Glomerular endothelial cell (primary cell): ENCODE measurements at places on chromosomes 3 and 15. TPM values are rescaled to one million over a fixed set of nuclear protein-coding genes. Genes with fewer than 3 reads are reported as not detected.

DNA sequence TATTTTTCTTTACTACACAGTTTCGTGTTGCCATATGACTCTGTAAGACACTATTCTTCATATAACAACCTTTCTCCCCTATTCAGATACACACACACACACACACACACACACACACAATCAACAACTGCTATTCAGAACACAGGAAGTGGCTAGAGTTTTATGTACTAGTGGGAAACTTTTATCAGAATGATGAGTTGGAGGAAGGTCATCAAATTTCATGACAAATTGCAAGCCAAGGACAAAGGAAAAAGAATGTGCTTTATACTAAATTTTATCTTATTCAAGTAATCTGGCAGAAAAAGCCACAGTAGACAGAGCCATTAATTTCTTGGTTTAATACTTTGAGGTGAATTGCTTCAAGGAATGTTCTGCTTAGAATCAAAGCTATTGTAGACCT is 899.8 kb downstream of the ROBO2 start:
- no peak for DNase-seq

GRCh38 chr3:17201538-17201937 is 316.8 kb downstream of the PLCL2 start:
- no peak for DNase-seq

GRCh38 chr3:163218336-163218735 is 1721.7 kb downstream of the OTOL1 start:
- DNase-seq: no peak

Gene FOXL2NB
- 0.78 TPM in 1 of 2 replicates, not detected in the other for total RNA-seq

Gene PATL2
- 0.35 and 0.48 TPM in 2 replicates for total RNA-seq

- no peak for DNase-seq
Measured at GRCh38 chr15:81085898-81086297, 48.2 kb upstream of the CFAP161 start.

DNA sequence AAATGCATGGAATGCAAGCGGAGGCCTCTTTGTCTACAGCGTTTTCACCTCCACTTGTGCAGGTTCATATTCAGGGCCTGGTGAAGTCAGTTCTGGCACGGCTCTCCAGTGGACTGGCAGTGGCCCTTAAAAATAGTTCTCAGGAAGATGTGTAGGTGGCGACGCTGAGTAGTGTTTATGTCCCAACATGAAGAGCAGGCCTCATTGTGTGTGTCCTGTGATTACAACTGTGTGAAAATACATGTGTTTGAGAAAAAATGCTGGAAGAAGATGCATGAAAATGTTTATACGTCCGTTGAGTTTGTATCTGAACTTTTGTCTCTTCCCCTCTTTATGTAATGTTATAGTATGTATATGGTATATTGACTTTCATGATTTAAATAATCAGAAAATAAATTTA is 7.2 kb downstream of the LIPC start:
- peak; percentile 44 for DNase-seq

- no peak for DNase-seq
Measured at GRCh38 chr3:128315313-128315712, 151.4 kb downstream of the DNAJB8 start.

GRCh38 chr3:42013691-42014457 is 52.0 kb upstream of the ULK4 start:
- no peak for DNase-seq

DNA sequence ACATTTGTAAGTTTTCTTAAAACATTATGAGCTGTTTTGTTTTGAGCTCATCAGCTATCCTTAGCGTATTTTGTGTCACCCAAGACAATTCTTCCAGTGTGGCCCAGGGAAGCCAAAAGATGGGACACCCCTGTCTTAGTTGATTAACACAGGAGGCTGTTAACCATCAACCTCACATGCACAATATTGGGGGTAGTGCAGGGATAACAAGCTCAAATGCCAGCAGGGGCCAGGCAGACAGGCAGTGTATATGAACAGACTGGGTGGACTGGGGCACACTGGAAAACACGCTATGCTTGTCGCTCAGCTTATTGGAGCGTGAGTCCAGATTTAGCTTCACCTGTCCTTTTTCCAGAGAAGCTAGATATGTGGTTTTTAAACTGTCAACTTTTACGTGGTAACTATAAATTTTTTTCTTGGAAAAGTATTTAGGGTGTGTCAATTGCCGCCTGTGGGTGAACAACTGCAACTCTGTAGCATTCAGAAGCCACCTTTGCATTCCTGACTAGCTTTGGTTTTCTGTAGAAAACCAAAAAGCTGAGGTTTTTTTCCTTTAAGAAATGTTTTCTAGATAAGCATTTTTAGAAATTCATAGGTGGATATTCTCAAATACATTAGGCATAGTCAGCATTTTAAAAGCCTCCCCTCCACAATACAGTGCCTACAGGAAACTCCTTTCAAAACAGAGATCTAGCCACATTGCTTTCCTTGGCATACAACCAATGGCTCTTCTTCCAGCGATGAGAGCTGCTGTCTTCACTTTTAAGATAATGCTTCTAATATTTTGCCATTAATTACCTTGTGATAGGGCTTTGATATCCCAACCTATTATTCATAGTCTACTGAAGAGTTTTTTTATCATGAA is 14.6 kb downstream of the PSMD6 start:
- no peak for DNase-seq

DNA sequence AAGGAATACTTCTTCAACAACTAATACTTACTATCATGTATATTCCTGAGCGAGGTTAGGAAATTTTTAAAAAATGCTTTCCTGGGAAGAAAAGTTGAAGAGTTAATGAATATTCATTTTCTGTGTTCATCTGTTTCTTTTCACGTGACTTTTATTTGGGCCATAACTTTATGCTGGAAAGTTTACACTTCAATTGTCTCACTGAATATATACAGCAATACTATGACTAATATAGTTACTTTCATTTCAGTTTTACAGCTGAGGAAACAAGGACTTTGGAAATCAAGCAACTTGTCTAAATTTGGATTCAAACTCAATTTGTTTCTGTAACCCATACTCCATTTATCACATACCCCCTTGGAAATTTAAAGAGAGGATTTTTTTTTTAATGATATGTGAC is 894.2 kb downstream of the ROBO1 start:
- DNase-seq: no peak

Gene LRTM1
- total RNA-seq: not detected in 2 replicates

DNA sequence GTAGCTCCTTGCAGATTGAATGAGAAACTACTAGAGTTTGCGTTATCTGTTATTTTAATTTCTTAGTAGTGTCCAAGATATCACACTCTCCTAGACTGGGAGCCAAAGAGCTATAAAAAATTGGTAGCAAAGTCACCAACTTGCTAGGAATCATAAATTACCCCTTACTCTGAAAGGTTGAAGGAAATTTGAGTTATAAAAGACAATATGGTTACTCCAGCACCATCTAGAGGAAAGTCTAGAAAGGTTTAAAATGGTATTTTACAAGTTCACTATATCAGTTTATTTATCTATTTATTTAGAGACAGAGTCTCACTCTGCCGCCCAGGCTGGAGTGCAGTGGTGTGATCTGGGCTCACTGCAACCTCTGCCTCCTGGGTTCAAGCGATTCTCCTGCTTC is 121.6 kb downstream of the RBPMS2 start:
- no peak for DNase-seq

- no peak for DNase-seq
Measured at GRCh38 chr3:145357453-145357852, 803.5 kb downstream of the PLOD2 start.

Gene TMEM108
- total RNA-seq: 0.34 and 0.53 TPM in 2 replicates

DNA sequence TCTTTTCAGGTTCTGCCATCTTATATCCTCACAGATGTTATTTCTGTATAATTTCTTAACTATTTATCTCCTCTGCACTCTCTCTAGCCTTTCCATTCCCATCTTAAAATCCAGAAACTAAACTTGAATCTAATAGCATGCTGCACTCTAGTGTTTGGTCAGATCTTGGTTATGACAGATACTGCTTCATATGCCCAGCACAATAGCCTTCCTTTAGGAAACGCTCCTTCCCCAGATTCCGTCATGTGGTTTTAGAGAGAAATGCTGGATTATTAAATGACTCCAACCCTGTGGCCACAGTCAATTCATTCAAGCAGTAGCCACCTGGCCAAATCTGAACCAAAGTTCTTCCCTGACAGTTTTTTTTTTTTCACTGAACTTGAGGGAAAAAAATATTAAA is 19.4 kb downstream of the RASGRP1 start:
- DNase-seq: no peak

- DNase-seq: no peak
Measured at GRCh38 chr3:81765400-81765799, 4.0 kb upstream of the GBE1 start.

DNA sequence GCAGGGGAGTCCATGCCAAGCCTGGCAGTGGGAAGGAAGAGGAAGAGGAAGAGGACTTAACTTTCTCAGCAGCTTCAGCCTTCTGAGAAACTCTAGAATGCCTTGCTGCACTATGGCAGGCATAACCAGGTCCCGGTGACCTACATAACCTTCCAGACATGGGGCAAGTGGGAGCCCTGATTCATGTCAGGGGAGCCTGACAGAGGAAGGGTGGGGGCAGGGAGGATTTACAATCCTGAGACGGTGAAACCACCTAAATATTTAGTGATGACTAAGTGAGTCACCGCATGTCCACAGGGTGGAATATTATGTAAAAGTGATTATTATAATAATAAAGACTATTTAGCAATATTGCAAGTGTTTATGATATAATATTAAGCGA is 46.7 kb downstream of the AMOTL2 start:
- no peak for DNase-seq

DNA sequence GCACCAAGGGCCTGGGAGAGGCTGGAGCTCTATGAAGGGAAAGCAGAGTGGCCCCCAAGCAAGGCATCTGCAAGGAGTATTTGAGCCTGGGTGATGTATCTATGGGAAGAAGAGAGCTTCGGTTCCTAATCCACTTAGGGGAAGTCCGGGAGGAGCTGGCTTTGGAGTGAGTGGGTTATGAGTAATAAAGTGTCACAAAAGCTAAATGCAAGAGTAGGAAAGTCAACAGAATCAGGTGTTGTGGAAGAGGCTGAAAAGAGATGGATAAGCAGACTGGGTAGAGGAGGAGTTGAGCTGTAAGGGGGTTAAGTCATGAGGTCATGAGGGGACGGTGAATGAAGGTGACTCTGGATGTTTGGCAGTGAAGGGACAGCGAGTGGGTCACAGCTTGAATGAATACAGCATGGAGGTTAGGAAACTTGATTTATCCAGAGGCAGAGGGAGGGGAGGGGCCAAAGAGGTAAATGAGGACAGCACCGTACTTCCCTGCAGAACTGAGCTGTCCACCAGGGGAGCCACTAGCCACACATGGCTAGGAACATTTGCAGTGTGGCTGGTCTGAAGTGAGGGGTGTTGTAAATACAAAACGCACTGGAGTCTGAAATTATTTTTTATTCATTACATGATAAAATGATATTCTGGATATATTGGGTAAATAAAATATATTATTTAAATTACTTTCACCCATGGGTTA is 83.3 kb downstream of the ADCY5 start:
- no peak for DNase-seq

Gene RRP9
- total RNA-seq: 13.5 and 17.2 TPM in 2 replicates

Gene DET1
- total RNA-seq: 4.1 and 5.0 TPM in 2 replicates

Gene ZIC1
- 0.06 TPM in 1 of 2 replicates, not detected in the other for total RNA-seq

Gene PRSS50
- not detected in 2 replicates for total RNA-seq

Gene SLC27A2
- total RNA-seq: 0.06 TPM in 1 of 2 replicates, not detected in the other

Gene MUC13
- not detected in 2 replicates for total RNA-seq

DNA sequence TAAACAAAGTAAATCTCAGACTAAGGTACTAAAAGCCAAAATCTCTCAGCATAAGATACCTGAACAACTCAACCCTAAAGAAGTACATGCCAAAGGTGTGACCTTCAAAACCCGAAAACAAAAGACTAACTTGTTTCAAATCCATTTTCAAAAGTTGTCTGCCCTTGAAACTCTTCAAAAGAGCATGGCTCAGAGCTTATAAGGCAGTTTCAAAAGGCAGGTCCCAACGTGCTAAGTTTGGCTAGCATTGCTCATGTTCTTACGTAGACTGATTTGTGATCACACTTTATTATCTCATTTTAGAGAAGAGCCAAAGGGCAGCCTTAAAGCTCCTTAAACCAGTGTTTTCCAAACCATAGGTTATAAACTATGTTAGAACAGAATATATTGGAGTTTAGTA is 112.2 kb downstream of the FEZF2 start:
- DNase-seq: no peak

Gene C3orf85
- total RNA-seq: not detected in 2 replicates

Gene GOLGA8T
- 0.23 TPM in 1 of 2 replicates, not detected in the other for total RNA-seq

Gene FBXW12
- not detected in 2 replicates for total RNA-seq

GRCh38 chr3:178562143-178562946 is 26.1 kb downstream of the KCNMB2 start:
- peak; percentile 27 for DNase-seq

GRCh38 chr3:184344579-184345316 is 7.3 kb downstream of the FAM131A start:
- DNase-seq: no peak

Gene RTP4
- total RNA-seq: 0.78 and 4.6 TPM in 2 replicates

GRCh38 chr3:117017135-117017894 is 307.7 kb downstream of the TUSC7 start:
- no peak for DNase-seq

GRCh38 chr15:69804786-69805185 is 292.9 kb downstream of the TLE3 start:
- DNase-seq: no peak

Gene SNTN
- total RNA-seq: not detected in 2 replicates

GRCh38 chr3:118472586-118472985 is 562.1 kb downstream of the IGSF11 start:
- no peak for DNase-seq

DNA sequence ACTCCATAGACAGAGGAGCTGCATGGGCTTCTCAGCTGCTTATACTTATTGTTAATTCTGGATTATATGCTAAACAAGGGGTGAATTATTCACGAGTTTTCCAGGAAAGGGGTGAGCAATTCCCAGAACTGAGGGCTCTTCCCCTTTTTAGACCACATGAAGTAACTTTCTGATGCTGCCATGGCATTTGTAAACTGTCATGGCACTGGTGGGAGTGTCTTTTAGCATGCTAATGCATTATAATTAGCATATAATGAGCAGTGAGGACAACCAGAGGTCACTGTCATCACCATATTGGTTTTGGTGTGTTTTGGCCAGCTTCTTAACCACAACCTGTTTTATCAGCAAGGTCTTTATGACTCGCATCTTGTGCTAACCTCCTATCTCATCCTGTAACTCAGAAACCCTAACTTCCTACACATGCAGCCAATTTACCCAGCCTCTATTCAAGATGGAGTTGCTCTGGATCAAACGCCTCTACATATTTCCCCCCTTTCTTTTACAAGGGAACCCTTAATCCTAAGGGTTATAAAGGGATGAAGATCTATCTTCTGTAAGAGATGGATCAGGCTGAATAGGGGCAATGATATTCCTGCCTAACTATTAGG is 12.1 kb upstream of the DMXL2 start:
- no peak for DNase-seq

DNA sequence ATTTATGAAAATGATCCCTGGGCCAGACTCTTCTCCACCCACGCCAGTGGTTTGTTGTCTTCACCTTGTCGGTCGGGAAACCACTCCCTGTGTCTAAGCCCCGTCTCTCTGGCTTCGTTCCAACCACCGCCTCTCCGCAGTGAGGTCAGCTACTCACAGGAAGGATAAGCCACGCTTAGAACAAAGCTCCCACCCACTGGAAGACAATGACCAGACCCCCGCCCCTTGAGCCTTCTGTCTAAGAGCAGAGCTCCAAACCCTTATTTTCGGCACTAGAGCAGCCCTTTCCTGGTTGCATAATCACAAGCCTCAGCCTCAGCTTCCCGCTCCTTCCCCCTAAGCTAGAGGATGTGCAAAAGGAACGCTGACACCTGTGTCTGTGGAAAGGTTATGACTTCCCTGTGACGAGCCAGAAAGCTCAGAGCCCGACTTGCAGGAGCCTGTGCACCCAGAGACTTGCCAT is 114.9 kb upstream of the MEF2A start:
- DNase-seq: no peak

Gene TM4SF4
- total RNA-seq: not detected in 2 replicates

GRCh38 chr15:92492551-92493115 is 99.0 kb downstream of the ST8SIA2 start:
- DNase-seq: no peak

- DNase-seq: no peak
Measured at GRCh38 chr15:70476441-70476840, 286.9 kb downstream of the UACA start.
